Left cardiac atrium (tissue), 4 donors: ENCODE measurements at places on chromosomes 4 and X.

DNA sequence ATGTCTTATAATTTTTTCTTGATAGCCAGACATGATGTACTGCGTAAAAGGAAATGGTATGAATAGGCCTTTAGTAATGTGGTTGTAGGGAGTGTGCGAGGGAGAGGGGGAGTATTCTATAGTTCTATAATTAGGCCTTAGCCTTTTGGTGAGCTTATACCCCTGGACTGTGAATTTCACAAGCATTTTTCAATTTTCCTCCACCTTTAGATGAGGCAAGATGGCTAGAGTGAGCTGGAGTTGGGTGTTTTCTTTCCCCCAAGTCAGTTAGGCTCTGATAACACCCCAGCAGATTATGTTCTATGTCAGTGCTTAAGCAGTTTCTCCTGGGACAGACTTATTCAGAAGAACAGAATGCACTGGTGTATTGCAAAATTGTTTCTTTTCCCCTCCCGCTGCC is 210.2 kb upstream of the NPY2R start:
- no peak for DNase-seq

- DNase-seq, result no peak
These were observed 236.0 kb downstream of the GPC3 start for GRCh38 chrX:133749370-133749769.

GRCh38 chrX:128051526-128051925 is 677 bp downstream of the ACTRT1 start:
- DNase-seq, result no peak

- no peak for DNase-seq
These were observed 280.3 kb downstream of the INPP4B start for GRCh38 chr4:142565771-142566170.

- no peak for DNase-seq
These were observed 167.7 kb downstream of the MGST2 start for GRCh38 chr4:139833151-139833910.

GRCh38 chrX:33041141-33041540 is 170.2 kb downstream of the DMD start:
- no peak for DNase-seq

DNA sequence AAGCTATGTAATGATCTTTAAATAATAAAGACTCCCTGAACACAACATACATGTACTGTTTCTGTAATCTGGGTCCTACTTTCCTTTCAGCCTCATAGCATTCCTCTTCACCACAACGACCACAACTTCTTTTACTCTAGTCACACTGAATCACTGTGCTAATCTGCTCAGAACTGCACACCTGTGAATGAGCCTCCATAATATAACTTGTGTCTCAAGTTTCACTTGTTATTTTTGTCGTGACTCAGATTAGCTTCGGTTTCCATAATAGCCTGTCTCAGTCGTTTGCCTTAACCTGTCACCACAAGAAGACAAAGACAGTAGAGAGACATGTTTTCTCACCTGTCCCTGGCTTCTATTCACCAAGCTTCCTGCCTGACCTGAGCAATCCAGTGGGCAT is 61.8 kb downstream of the MAGED1 start:
- no peak for DNase-seq

- DNase-seq, result no peak
These were observed 25.8 kb upstream of the DYNLT3 start for GRCh38 chrX:37873220-37873619.

GRCh38 chrX:122445466-122445865 is 738.6 kb upstream of the GRIA3 start:
- DNase-seq, result no peak

DNA sequence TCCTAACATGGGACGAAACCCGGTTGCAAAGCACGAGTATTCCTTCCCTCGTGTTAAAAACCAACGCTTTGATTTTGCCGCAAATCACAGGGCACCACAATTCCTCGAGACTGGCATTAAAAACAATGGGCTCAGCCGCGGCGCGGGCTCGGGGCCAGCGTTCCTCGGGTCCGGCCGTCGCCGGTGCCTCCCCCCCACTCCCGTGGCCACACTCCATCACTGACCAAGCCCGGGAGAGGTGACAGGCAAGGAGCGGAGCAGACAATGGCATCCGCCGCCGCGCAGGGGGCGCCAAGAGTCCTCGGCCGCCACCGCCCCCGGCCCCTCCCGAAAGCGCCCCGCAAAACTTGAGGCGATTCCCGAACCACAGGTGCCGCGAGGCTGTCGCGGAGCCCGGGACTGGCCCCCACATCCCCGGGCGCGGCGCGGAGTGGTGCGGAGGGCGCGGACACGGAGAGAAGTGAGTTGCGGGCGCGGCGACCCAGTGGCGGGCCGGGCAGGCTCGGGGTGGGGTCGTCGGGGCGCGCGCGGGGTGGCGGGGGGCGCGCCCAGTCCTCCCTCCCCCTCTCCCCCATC is 445 bp downstream of the AP1S2 start:
- DNase-seq, result peak; percentile 70

GRCh38 chr4:125739760-125740159 is 425.0 kb downstream of the FAT4 start:
- DNase-seq, result peak; percentile 66

- no peak for DNase-seq
These were observed 108.0 kb downstream of the ANAPC4 start for GRCh38 chr4:25485104-25485503.

DNA sequence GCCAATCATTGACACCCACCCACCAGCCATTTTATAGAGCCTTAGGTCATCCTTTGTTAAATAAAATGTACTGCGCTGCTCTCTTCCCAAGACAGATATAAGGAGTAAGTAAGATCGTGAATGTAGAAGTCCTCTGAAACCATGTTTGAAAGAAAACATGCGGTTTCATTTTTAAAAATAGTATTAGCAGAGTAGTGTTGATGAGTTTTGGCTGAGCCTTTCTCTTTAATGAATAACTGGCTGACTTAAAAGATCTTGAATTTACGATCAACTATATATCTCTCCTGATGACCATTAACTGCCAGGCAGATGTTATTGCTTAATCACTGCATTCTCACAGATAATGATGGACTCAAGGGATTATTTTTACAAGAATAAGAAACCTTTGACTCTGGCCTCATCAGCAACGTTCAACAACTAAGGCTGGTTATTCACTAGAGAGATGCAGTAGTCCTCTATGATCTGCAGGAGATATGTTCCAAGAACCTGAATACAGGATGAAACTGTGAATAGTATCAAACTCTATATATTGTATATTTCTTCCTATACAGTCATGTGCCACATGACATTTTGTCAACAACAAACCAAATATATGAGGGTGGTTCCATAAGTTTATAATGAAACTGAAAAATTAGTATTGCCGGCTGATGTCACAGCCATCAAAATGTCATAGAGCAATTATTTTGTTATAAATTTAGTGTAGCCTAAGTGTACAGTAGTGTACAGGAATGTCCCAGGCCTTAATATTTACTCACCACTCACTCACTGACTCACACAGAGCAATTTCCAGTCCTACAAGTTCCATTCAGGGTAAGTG is 80.8 kb downstream of the FAM13A start:
- no peak for DNase-seq

- no peak for DNase-seq
These were observed 152.6 kb downstream of the MID1 start for GRCh38 chrX:10467793-10468192.

GRCh38 chr4:3176367-3177229 is 72.4 kb upstream of the MSANTD1 start:
- no peak for DNase-seq

DNA sequence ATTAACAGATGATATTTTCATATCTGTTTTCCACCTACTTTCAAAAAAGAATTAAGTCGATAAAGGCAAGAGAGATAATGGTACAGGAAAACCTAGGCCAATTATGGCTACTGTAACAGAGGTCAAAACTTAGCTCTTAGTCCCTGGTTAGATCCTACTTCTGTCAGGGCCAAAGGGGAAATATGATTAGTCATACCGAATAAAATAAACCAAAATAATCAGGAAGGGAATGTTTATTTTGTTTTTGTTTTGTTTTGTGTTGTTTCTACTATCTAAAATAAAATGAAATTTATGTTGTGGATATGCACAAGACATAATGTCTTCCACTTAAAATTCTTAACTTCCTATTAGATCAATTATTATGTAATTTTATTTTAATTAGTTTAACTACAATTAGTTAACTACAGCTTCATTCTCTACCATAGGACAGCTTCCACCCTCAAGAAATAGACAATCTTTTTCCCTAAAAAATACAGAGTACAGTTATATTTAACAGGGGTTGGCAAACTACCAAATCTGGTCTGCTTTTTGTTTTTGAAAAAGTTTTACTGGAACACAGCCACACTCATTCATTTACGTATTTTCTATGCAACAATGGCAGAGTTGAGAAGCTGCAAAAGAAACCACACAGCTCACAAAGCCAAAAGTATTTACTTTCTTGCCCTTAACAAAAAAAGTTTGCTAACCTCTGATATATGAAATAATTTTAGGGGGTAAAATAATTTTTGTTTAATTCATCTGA is 25.4 kb downstream of the TMEM47 start:
- DNase-seq, result no peak
